ENCODE measurements at places on chromosomes 2 and 18.
A peak's percentile ranks its signal among the peaks of the same experiment; 100 is the strongest.

DNA sequence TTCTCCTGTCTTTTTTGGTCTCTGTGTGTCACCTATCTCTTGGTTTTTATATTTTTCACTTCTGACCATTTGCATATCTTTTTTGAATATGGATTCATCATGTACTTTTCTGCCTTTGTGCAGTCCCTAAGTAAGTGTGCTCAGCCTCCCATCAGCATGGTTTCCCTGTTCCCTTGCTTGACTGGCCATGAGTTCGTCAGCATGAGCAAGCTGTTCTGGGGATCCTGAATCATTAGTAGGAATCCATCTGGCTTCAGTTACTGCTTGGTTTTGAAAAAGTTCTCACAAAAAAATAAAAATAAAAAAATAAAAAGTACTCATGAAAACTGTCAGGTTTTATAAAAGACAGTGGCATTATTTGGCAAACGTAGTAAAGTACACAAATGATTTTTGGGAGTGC is 144.1 kb downstream of the NCOA1 start:
- no peak for DNase-seq

DNA sequence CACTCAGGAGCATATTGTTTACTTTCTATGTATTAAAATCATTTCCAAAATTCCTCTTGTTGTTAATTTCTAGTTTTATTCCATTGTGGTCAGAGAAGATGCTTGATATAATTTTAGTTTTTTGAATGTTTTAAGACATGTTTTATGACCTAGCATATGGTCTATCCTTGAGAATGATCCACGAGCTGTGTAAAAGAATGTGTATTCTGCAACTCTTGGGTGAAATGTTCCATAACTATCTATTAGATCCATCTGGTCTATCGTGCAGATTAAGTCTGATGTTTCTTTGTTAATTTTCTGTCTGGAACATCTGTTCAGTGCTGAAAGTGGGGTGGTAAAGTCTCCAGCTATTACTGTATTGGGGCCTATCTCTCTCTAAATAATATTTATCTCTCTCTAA is 83.3 kb upstream of the EPAS1 start:
- DNase-seq = no peak

GRCh38 chr2:205610437-205610836 is 71.9 kb upstream of the NRP2 start:
- DNase-seq = no peak

DNA sequence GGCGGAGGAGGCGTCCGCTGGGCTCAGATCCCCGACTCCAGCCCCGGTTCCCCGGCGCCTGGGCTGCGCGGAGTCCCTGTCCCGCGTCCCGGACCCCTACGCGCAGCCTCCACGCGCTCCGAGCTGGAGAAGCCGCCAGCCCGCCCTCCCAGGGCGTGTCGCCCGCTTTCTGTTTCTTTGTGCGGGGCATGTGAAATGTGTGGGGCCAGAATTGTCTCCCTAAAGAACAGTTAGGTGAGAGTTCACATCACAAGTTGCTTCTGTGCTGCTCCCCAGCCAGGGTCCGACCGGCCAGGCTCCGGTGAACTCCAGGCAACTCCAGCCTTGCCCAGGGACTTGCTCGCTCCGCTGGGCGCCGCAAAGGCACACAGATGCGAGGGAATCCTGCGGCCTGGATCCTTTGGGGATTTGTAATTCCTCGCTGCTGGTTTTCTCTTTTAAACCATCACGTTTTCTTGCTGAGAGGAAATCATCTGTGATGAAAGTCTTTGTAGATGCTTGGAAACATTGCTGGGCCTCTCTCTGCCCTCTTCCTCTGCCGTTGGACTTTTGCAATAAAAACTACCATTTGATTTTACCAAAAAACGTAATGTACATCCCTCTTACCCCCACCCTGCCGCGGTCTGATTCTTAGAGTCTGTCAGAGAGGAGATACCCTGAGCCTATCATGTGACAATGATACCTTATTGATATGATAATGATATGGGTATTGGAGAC is 631 bp downstream of the GYPC start:
- DNase-seq = no peak

GRCh38 chr2:48430528-48431094 is 99.3 kb upstream of the STON1 start:
- DNase-seq = no peak

GRCh38 chr2:176851200-176851888 is 361.2 kb upstream of the HNRNPA3 start:
- no peak for DNase-seq

GRCh38 chr2:236825989-236826510 is 256.4 kb downstream of the ACKR3 start:
- peak; percentile 43 for DNase-seq

DNA sequence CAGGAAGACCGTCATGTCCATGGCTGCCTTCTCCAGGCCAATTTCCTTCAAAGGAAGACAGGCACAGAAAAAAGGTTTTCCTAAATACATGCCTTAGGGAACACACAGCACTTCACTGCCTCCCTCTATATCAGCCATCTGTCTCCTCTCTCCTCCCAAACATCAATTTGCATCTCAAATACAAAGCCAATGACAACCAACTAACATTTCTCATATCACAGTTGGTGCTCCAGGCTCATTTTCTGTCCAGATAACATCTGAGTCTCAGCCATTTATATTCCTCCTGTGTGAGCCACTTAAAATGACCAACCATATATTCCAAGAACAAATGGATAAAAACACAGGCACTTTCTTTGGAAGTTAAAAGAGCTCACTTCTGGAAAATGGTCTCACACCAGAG is 62.5 kb upstream of the ACAA2 start:
- no peak for DNase-seq

DNA sequence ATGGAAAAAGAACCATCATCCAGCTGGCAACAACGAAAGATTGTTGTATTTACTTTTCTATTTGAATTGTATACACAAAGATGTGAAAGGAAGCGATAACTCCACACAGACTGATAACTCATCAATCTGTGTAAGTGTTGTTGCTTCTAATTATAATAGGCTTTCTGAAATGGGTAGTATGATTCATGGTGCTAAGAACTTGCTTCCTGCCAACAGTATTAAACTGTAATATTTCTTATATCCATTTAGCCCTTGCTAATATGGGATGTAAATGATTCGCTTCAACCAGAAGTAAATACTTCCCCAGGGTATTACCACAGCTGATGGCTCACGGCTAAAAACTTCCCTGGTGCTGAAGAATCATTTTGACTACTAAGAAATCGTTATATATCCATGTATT is 70.2 kb downstream of the TMEM163 start:
- DNase-seq = no peak

- no peak for DNase-seq
Measured at GRCh38 chr18:48940854-48941611, 9.7 kb downstream of the SMAD7 start.

DNA sequence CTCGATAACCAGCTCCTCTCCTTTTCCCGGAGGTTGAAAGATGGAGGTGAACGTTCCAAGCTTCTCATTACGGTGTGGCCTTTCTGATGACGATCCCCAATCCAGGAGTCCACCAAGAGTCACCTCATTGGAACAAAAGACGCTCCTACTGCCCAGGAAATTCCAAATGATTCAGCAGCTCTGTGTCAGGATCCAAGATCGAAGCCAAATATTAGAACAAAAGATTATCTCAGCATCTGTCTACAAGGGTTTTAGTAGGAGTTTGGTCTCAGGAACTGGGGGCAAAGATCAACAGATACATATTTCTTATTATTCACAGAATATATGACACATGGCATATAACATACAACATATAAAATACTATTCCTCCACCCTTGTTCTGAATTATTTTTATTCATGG is 161.1 kb upstream of the RAB12 start:
- DNase-seq = no peak

DNA sequence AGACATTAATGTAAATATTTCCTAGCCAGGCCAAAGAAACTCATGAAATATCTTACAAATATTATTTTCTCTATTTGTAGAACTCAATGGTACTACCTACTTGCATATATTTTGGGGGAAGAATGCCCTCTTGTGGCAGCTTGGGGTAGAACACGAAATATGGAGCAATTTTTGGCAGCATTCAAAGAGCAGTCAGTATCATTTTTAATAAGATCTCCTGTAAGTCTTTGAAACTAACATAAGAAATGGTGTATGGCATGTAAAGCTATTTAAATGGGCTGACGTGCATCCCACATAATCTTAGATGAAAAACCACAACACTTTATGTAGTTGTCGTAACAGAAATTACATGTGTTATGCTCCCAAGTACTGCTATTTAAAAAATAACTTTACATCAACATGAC is 62.3 kb upstream of the CCDC195 start:
- no peak for DNase-seq

GRCh38 chr18:73891572-73892421 is 255.8 kb downstream of the FBXO15 start:
- DNase-seq = no peak

GRCh38 chr2:157744571-157745076 is 116.0 kb upstream of the ACVR1C start:
- DNase-seq = no peak

- no peak for DNase-seq
Measured at GRCh38 chr2:238695538-238695937, 152.3 kb upstream of the TWIST2 start.

DNA sequence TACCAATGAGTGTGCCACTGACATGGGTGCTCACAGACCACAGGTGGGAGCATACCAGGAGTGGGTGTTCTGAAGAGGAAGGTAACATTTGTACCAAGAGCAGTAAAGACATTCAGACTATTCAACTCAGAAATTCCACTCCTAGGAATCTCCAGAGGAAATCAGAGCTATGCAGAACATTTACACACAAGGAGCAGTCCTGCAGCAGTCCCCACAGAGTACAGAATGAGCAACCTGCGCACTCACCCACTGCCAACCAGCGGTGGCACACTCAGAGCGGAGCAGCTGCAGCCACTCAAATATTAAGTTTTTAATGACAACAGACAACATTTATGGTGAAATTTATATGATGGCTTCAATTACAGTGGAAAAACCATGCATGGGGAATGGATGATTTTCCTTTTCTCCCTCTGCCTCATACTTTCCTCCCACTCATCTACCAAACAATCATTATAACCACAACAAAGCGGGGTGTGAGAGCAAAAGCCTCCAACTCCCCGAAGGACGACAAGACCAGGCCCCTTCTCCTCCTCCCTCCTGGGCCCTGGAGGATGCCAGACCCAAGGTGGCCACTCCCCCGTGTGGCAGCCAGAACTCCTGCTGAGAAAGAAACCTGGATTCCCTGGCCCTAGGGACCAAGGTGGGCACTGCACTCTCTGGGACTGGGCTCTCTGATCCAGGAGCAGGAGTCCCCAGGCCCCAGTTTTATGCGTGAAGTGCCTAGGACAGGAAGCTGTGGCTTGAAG is 5.4 kb downstream of the HS6ST1 start:
- no peak for DNase-seq

- no peak for DNase-seq
Measured at GRCh38 chr18:22932885-22933205, 283 bp upstream of the RBBP8 start.

DNA sequence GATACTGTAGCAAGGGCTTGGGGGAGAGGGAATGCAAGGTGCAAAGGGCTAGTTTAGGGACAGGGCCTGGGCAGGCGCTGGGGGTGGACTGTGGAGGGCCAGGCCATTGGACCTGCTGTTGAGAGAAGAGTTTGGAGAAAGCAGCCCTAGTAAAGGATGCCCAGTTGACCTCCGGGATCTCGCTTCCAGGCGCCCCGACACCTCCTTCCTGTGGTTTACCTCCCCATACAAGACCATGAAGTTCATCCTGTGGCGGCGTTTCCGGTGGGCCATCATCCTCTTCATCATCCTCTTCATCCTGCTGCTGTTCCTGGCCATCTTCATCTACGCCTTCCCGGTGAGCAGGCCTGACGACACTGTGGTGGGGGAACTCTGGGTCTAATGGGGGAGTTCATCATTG is 229.0 kb downstream of the DYSF start:
- no peak for DNase-seq

GRCh38 chr2:121431214-121431613 is 99.5 kb upstream of the RNU4ATAC start:
- no peak for DNase-seq

GRCh38 chr2:152071092-152071491 is 27.8 kb downstream of the CACNB4 start:
- no peak for DNase-seq

DNA sequence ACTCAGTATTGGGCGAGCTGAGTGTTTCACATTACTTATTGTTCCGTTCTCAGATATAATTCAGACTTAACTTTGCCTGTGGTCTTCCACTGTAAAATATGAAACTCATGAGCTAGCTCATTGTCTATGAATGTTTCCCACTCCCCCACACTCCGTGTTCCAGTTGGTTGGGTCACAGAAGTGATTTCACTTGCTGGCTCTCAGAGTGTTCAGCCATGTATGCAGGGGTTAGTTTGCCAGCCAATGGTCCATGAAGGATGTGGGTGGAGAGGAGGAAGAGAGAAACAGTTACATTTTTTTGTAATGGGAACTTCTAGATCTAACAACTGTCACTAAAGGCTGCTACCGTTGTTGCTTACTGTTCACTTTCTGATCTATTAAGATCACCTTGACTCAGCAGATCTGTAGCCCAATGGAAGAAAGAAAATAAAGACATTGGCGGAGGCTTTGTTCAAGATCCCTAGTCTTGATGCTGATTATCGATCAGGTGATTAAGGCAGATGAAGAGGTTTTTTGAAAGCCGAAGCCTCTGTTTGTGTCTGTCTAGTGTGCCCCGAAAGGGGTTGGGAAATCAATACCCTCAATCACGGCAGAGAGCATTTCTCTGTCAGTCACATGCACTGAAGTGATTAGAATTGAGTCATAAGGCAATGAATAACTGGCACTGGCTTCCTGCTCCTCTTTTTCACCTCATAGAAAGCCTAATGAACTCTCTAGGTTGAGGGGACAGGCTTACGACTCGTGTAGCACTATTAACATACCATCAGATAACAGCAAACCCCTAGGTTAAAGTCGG is 279.7 kb upstream of the FIGN start:
- DNase-seq = no peak

- no peak for DNase-seq
Measured at GRCh38 chr18:70659036-70659925, 370.4 kb downstream of the SOCS6 start.

DNA sequence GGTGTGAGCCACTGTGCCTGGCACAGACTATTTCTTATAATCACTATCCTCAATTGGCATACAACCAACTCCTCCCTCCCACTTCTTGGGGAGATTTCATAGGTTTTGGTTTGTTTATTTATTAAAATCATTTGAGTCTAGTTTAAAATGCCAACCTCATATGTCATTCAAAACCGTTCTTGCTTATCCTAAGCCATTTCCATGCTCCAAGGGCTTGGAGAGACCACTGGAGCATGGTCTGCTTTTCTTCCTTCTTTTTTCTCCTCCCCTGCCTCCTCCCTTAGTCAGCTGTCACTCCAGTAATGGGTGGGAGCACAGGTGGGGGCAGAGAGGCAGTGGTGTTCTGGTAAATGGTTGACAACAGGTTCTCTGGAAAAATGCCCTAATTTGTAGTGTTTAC is 20.4 kb upstream of the KCNS3 start:
- no peak for DNase-seq

Data from coronary artery (tissue), 2 donors.